ENCODE measurements at places on chromosomes 4 and X.
A peak's percentile ranks its signal among the peaks of the same experiment; 100 is the strongest.

GRCh38 chr4:72568959-72569718, at the start of gene ADAMTS3:
Gene ADAMTS3, minus strand, starts transcription at chr4:72569221. Its CDS starts 459 bp downstream, at chr4:72568762.
- peak; percentile 3 for DNase-seq

- no peak for DNase-seq
Measured at GRCh38 chrX:36543499-36543898, 464.7 kb upstream of the FAM47C start.

DNA sequence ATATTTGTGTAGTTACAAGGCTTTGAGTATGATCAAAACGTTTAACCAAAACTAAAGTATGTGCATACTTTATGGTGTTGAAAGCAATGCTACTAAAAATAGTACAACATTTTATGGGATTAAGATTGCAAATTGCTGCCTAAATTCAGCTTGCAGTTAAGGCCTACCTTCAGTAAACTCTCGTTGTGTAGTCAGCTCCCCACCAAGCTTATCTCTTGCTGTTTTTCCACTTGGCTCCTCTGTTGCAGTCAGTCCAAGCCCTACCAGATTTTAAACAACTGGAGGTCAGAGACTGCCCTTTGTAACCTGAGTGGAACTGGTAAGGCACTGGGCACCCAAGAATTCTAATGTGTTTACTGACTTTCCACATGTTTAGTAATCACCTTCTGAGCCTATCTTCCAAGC, 25.7 kb downstream of the AFF1 start:
- no peak for DNase-seq

GRCh38 chr4:81850701-81851100, 379.0 kb upstream of the RASGEF1B start:
- no peak for DNase-seq

DNA sequence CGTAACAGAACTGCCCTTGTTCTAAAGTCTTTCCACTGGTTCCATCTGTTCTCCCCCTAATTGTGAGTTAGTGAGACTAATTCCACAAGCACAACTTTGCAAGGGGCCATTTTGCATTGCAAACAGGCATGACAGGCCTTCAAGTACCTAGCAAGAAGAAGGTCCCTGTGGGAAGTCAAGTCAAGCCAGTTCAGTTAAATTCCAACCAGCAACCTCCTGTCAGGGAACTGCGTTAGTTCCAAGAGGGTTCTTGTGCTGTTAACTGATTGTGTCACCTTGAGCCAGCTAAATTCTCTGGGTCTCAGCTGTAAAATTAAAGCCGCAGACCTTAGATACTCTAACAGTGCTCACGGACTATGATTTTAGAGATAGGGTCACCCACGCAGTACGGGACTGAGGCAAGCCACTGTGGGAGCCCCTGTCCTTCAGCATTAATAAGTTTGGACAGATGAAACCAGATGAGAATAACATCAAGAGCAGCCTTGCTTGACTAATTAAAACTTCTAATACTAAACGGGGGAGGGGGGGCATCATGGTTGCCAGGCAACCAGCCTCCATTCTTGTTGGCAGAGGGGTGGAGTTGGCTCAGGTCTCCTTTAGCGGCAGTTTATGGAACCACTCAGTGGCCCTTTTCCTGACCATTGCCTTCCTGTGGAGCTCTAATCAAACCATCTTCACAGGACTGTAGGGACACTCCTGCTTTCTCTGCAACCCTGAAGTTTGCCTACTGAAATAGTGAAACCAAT, 24.1 kb upstream of the TMEM150C start:
- no peak for DNase-seq
